CD4-positive, alpha-beta T cell treated with Interleukin-17A for 4 hours (primary cell): ENCODE measurements at places on chromosomes 5 and 9.

- DNase-seq, result peak; percentile 46
Measured at GRCh38 chr9:35603506-35603985, 1.5 kb upstream of the TESK1 start.

- DNase-seq, result no peak
Measured at GRCh38 chr9:123400926-123401503, 45.0 kb downstream of the CRB2 start.

- DNase-seq, result no peak
Measured at GRCh38 chr5:16437977-16438376, 27.6 kb downstream of the ZNF622 start.

DNA sequence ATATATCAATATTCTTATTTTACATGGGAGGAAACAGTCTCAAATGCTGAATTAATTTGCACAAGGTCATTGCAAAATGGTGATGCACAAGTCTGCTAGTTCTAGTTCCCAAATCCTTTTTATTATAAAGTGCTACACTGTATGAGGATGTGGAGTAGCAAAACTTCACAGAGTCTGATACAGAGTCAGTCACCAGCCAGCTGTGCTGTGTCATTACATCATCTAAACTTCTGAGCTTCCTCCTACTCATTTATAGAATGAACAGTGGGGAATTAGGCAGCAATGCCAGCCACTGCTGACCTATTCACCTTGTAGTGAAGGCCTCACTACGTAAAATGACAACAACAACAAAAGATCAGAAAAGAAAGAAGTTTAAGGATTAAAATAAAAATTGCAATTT lies 357.8 kb downstream of the TMEM167A start:
- no peak for DNase-seq
